Muscle of back (tissue), 13 donors: ENCODE measurements at places on chromosomes 13 and 19. TPM values are rescaled to one million over a fixed set of nuclear protein-coding genes. Genes with fewer than 3 reads are reported as not detected.

DNA sequence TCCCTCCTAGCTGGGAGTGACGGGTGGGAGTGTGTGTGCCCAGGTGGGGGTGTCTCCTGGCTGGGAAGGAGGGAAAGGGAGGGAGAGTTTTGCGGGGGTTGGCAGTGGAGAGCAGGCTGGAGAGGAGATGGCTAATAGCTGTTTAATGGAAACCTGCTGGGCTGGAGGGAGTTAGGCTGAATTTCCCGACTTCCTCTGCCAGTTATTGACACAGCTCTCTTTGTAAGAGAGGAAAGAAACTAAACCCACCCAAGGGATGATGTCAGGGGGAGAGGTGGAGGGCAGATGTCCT lies 10.2 kb upstream of the ILF3 start:
- peak; percentile 80 for DNase-seq

DNA sequence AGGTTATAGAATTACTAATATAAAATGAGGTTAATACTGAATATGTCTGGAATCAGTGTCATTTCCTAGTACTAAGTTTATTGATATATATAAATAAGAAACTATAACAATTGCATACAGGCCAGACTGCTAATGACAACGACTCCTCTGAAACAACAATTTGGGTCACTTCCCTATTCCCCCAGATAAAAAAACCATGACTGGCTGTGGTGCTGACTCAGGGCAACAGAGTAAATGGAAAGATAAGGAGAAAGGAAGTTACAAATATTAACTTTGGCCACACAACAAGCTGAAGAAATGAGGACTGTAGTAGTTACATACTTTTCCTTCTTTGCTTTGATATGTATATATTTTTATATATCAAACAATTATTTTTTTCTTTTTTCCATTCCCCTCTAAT lies 263.7 kb upstream of the PCDH9 start:
- no peak for DNase-seq

GRCh38 chr13:35157143-35157755 lies 215.2 kb downstream of the NBEA start:
- DNase-seq, result peak; percentile 65

GRCh38 chr19:49348305-49349189 lies 13.3 kb downstream of the CD37 start:
- no peak for DNase-seq

GRCh38 chr19:43470288-43470687 lies 4.9 kb upstream of the LYPD3 start:
- DNase-seq, result no peak

DNA sequence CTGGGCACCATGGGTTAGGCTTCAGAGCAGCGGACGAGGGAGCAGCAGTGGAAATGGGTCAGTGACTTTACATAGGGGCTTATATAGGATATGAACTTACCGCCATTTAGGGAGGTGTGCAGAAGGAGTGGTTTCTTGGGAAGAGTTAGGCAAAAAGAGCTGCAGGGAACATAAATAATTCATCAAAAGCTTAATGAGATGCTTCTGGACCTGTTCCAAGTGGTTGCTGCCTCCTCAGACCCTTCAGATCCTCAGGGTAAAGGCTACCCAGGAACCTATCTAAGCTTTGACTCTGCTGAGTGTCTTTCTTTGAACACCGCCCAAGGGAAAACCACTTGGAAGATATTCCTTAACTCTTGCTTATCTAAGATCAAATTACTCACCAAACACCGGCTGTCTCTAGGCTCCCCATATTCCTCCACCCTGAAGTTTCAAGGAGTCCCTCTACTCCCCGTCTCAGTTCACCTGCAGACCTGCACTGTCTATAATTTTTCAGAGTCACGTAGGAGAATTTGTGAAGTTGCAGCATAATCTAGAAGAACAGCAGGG lies at the start of gene IGFL4:
Gene IGFL4 (minus strand): TSS at position 51 of the 549 bp plus-strand sequence. CDS start 40 bp downstream, at position 11.
- DNase-seq, result no peak

GRCh38 chr19:18596752-18597157 lies 8.2 kb downstream of the REX1BD start:
- DNase-seq, result no peak

DNA sequence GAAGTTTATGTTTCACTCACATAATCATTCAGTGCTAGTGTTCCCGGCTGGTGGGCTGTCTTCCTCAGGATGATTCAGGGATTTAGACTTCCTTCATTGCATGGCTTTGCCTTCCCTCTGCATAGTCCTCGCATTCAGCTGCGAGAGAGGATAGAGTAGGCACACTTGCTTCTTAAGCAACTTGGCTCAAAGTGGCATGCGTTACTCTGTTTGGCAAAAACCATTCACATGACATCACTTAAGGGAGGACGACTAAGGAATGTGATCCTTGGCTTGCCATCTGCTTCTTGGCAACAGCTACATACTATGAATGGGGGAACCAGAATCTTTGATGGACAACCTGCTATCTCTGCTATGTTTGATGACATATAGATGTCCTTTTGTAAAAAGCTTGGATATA lies 359.3 kb downstream of the TDRD3 start:
- DNase-seq, result no peak

- no peak for DNase-seq
Measured at GRCh38 chr19:3186160-3186688, 494 bp downstream of the NCLN start.

- no peak for DNase-seq
Measured at GRCh38 chr13:80454245-80454644, 113.3 kb upstream of the SPRY2 start.

Gene THSD1
- polyA plus RNA-seq, result 25.1 TPM

Gene LYPD5
- polyA plus RNA-seq, result 0.58 TPM

Gene ADGRE3
- polyA plus RNA-seq, result not detected
